ENCODE measurements at places on chromosomes 7 and 10. TPM values are rescaled to one million over a fixed set of nuclear protein-coding genes. Genes with fewer than 3 reads are reported as not detected.

DNA sequence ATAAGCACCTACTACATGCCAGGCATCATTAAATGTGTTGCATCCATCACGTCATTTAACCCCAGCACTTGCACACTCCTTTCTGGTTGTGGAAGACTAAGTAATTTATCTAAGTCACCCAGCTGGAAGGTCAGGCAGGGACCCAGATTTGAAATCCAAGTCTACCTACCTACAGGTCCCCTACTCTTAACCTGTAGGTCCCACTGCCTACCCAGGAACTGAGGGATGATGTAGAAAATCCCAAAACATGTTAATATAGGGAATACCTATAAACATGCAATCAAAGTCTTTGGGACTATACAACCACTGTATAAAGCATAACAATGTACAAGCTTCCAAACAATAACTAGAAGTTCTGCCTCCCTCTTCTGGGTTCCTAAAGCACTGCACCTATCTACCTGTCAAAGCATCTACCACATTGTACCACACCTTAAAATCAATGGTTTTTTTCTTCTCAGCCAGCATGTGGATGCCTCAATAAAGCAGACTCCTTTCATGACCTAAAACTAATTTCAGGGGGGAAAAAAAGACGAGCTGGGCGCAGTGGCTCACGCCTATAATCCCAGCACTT, 5.6 kb downstream of the IL6 start:
- DNase-seq = no peak

DNA sequence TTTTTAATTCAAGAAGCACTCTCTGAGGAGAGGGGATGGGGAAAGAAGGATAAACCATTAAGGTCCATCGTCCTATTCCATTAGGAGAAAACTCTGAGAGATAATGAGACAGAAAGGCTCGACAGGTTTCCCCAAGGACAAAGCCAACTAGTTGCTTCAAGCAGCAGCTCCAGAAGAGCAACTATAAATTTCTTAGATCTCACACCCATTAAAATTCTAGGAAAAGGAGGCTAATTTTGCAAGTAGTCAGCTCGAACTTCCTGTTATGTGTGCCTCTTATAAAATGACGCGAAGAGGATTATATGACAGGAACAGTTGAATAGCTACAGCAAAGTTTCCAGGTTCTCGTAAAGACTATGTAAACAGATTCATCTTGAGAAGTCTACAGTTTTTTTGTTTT, 52.0 kb upstream of the ST8SIA6 start:
- no peak for DNase-seq

OR2A12 gene
- not detected for total RNA-seq

RNF32 gene
- 2.9 TPM for total RNA-seq

- no peak for DNase-seq
These were observed 229.7 kb downstream of the ELMO1 start for GRCh38 chr7:37218956-37219355.

GRCh38 chr10:91772869-91773268, 25.4 kb upstream of the TNKS2 start:
- no peak for DNase-seq

- DNase-seq = no peak
These were observed 113.4 kb downstream of the BTRC start for GRCh38 chr10:101467286-101467770.

DNA sequence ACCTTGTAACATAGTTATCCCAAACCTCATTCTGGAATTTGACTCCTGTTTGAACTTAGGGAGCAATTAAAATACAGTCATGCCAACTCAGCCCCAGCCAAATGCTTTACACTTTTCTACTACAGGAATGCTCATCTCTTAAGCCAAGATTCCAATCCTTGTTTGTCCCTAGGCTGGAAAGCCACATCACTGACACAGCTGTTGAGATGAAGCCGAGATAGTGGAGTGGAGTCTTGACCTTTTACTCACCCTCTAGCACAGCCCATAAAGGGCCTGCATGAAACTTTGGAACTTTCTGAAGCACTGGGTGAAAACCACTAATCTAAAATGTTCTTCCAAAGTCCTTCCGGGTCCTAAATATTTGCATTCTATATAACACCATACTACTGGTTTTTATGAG, 247.3 kb downstream of the ETV1 start:
- no peak for DNase-seq

DNA sequence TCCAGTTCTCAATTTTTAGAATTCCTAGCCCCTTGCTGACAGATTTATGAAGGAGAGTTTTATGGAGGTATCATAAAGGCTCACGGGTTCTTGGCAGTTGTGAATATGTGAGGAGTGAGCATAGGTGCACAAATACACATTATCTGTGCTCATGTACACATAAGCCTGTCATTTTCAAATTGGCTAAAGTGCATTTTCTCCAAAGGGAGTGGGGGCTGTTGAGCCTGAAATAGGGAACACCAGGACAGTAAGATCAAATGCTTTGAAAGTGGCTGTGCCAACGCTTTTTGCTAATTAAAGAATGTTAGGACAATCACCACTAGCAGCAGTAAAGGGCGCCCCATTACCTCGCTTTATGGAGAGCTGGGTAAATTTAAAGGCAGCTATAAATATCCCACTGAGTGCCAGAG, 8.3 kb upstream of the LRRC4 start:
- no peak for DNase-seq

PPP1R9A gene
- 34.7 TPM for total RNA-seq

DNA sequence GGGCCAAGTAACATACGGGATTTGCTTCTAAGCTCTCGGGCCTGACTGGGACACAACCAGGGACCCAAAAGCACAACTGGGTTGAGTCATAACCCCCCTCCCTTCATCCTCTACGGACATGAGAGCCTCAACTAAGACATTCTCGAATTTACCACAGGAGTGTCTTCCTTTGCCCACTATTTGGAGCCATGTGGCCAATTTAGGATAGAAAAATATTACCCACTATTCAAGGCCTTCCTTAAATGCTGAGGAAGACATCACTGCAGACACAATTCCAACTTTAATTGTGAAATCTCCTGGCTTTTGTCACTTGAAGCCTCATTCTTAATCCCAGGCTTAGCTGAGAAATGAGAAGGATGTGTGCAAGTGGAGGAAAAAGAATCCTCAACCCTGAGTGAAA, 11.8 kb downstream of the CTBP2 start:
- DNase-seq = no peak

DNA sequence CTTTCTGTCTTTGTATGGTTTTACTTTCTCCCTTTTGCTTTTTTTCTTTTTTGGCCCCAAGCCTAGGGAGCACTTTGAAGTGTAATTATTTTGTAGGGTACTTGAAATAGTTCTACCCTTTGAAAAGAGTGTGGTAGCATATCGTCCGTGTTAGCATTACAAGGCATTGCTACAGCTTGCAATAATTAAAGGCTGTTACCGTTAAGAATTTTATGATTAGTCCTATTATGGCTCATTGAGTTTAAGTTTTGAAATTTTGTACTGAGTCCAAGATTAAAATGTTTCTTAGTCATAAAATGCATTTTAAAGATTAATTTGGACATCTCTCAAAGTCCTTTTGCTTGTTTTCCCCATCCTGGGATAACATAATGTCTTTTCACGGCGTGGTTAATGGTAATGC, 490.0 kb upstream of the LRRN3 start:
- no peak for DNase-seq

ASIC3 gene
- total RNA-seq = 3.3 TPM

DNAJC30 gene
- total RNA-seq = 2.9 TPM

DNA sequence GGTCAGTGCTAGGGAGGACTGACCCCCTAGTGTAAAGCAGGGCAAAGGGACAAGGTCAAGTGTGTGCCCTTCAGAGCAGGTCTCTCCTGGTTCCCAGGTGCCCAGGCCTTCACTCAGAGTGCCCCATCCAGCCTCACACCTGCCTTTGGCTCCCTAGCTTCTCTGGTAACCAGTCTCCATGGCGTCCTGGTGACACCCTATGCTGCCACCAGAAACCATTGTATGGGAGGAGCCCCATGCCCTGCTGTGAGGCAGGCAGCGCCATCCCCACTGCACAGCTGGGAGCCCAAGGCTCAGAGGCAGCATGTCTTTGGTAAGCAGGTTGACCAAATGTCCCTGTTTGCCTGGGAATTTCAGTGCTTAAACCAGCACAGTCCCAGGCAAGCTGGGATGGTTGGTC, 33.1 kb upstream of the HMX3 start:
- DNase-seq = no peak

GRCh38 chr10:30782537-30783461, 153.2 kb upstream of the LYZL2 start:
- DNase-seq = no peak

- no peak for DNase-seq
These were observed 4.2 kb upstream of the NKX1-2 start for GRCh38 chr10:124453960-124454610.

DNA sequence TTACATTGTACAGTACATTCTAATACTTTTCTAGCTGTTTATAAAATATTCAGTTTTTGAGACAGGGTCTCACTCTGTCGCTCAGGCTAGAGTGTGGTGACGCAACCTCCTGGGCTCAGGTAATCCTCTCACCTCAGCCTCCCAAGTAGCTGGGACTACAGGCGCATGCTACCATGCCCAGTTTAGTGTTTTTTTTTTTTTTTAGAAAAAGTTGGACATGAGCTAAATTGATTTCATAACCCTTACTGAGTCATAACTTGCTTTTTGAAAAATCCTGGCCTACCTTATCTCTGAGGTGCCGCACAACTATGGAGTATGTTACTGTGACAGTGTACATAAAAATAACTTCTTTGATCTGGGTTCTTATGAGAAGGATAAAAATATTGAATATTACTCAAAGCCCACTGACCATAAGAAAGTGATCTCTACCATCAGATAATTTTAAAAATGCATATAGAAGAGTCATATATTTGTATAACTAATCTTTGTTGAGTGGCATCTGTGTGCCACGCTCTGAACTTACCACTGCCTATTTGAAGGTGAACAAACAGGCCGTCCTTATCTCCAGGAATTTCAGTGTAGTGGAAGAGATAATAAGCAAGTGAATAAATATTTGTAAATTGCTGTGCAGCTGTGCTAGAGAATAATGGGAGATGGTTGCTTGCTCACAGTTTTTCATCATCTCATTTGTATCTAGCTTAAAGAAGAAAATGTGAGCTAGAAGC, 73.2 kb downstream of the PPP1R9A start:
- DNase-seq = no peak

TRIM73 gene
- 2.2 TPM for total RNA-seq

EPHA1 gene
- 11.8 TPM for total RNA-seq

DNA sequence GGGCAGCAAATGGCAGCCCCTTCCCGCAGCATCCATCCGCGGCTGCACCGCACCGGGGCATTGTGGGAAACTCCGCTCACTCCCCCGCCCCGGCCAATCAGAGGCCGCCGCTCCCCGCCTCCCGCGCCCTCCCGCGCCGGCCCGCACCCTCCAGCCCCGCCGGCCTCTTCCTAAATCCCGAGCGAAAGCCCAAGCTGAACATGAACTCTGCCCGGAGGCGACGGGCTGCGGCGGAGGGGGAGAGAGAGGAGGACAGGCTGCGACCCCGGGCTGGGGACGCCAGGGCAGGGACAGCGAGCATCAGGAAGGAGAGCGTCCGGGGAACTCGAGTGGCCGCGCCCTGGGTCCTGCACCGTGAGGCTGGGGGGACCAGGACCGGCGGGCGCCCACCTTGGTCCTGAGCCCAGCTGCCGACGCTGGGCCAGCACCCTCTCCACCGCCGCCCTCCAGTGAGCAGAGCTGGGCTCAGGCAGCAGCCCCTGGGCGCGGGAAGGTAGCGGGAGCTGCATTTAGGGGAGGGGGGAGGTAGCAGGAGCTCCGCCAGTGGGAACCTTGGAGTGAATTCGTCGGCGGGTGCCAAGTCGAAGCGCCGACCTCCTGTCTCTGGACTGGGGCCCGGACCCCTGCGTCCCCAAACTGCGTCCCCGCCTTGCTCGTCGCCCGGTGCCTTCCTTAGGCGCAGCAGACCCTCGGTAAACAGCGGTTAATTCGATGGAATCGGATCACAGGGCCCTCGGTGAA, at the start of gene DGKI:
Gene DGKI (minus strand): TSS at position 148 of the 741 bp plus-strand sequence.
- DNase-seq = no peak

DNA sequence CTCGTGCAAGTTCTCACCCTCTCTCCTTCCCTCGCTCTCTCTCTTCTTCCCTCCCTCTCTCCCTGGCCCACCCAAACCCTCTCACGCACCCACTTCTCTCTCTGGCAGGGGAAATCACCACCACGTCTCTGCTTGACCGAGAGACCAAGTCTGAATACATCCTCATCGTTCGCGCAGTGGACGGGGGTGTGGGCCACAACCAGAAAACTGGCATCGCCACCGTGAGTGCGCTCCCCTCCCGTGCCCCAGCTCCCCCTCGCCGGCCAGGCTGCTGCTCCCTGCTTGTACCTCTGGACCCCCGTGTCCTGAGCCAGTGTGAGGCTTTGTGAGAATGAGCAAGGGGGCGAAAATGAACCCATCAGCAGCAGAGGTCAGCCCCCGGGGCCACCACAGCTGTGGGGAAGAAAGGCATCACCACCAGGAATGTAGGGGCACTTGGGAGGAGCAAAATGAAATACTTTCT, 25.5 kb downstream of the C10orf105 start:
- DNase-seq = no peak

GRCh38 chr10:34587002-34587679, 228.0 kb downstream of the PARD3 start:
- DNase-seq = no peak

TMEM176B gene
- 105 TPM for total RNA-seq

DNA sequence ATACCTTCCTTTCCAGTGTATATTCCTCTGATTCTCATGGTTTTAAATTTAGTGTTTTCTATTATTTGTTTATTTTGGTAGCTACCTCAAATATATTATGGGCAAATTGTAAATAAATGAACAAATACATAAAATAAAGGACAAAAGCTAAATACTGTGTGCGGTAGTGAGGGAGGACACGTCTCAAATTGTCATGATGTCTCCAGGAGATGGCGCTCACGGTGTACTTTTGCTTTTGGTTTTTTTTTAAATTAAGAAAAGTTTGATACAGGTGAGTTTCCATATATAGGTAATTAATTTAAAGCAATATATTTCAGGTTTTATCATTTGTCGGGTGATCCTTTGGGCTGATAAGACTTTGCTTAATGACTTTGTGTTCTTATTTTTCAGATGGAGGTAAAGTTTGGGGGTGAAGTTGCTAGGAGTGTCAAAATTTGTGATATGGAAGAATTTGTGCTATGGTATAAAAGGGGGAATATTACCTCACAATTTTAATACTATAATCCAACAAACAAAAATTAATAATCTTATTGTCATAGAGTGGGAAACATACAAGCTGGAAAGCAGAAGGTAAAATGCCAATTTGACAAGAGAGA, 68.4 kb upstream of the TMEM229A start:
- no peak for DNase-seq
